ENCODE measurements at places on chromosomes 12 and 14.

DNA sequence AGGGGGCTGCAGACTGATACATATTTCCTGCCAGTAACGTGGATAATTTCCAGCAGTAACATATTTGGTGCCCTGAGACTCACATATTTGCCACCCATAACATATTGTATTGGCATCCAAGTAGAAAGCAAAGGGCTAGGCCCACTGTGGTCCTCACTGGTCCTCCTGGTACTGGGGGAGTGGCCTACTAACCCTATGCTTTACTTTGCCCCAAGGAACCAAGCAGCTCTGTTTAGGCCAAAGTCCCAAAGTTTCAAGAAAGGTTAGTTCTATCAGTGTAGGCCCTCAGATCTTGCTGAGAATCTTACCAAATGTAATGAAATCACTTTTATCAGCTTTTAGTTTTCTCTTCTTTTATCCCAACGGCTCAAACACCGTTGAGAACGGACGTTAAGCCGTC, 35.4 kb upstream of the NAP1L1 start:
- DNase-seq, result no peak

- DNase-seq, result no peak
These were observed 166.4 kb downstream of the STXBP6 start for GRCh38 chr14:24883576-24883975.

DNA sequence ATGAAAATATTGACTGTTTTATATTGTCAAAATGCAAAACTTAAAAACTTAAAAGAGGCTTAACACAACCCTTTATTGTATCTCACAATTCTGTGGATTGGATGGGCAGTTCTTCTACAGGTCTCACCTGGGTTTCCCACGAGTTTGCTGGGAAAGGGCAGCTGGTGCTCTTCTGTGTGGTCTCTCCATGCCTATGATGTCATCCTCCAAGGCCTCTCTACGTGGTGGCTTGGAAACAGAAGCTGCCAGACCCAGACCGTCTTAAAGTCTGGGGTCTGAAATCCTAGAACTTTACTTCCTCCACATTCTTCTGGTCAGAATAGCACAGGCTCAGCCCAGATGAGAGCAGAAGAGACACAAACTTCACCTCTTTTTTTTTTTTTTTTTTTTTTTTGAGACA, 36.5 kb upstream of the KICS2 start:
- DNase-seq, result no peak

GRCh38 chr14:49879646-49880204, 13.2 kb upstream of the ARF6 start:
- no peak for DNase-seq

GRCh38 chr14:99413911-99414310, 66.7 kb downstream of the SETD3 start:
- no peak for DNase-seq

GRCh38 chr12:1552171-1552570, 42.2 kb downstream of the FBXL14 start:
- no peak for DNase-seq

DNA sequence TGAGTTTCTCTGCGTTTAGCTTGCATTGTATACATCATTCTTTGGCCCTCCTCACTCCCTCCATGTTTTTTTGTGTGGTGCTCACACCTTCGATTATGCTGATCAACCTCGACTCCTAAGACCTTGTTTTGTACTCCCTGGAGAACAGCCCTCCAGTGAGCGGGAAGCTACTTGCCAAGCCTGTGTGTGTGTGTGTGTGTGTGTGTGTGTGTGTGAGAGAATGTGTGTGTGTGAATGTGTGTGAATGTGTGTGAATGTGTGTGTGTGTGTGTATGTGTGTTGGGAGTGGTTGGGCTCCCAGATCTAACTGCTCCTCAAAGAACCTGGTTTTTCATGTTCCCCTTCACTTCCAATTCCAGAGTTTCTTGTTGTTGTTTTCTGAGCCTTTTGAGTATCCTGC, 6.0 kb downstream of the NYNRIN start:
- DNase-seq, result no peak

GRCh38 chr12:79451365-79451764, 239.4 kb downstream of the PAWR start:
- no peak for DNase-seq

DNA sequence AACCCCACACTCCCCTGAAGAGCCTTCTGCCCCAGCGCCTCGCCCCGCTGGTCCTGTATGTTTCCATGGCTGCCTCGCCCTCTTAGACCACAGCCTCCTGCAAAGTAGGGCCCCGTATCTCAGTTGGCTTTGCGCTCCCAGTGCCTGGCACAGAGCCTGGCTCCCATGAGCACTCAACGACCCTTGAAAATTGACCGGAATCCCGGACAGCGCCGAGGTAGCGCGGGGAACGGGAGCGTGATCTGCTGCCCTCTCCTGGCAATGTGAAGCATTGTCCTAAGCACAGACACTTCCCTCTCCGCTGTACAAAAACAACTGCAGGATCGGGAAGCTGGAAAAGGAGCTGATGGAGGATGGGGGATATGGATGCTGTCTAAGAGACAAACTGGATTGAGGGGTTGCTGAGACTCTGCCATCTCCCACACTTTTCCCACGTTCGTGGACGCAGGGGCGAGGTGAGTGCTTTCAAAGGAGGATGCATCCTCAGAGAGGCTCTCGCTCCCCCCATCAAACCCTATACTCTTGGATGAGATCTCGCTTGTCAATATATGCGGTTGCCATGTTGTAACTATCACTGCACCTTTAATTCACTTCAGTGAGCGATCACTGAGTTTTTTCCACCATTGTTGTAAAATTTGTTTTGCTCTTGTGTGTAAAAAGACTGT, 10.7 kb upstream of the FKBP4 start:
- peak; percentile 69 for DNase-seq

- DNase-seq, result no peak
These were observed 151.6 kb downstream of the HELB start for GRCh38 chr12:66453844-66454243.

- peak; percentile 30 for DNase-seq
These were observed 8.5 kb upstream of the PRKAB1 start for GRCh38 chr12:119659289-119659897.

DNA sequence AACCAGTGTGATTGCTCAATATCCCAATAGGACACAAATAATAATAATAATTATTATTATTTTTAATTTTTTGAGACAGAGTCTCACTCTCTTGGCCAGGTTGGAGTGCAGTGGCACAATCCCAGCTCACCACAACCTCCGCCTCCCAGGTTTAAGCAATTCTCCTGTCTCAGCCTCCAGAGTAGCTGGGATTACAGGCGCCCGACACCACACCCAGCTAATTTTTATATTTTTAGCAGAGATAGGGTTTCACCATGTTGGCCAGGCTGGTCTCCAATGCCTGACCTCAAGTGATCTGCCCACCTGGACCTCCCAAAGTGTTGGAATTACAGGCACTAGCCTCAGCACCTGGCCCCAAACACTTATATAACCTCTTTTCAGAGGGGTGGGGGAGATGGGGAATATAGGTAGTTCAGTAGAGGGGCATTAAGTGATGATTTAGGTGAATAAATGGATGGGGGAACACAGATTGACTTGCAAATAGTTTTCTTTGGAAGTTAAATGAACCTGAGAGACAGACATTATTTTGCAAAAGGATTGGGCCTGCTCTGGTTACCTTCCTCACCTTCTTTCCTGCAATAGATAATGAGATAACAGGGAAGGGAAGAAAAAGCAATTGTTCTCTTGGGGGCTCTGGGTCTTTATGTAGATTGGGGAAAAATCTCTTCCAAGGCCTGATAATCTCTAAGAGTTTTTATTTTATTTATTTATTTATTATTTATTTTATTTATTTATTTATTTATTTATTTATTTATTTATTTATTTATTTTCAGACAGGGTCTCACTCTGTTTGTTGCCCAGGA, 57.7 kb downstream of the RESF1 start:
- no peak for DNase-seq

- DNase-seq, result no peak
These were observed 27.5 kb downstream of the MMAB start for GRCh38 chr12:109545826-109546225.

DNA sequence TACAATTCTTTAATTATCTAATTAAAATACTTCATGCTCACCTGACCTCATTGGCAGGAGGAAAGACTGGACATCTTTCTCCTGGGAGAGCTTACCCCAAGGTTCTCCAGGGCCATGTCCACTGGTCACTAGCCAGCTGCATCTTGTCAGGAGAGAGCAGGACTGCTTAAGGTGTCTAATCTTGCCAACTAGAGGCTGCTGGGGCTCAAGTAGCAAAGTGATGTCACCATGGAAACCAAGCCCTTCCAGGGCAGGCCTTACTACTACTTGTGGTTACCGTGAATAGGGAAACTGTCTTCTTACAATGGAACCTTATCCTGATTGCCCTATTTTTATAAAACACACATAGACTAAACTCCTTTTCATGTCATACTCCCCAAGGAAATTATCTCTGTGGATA, 376.4 kb downstream of the SNAPC1 start:
- DNase-seq, result no peak

DNA sequence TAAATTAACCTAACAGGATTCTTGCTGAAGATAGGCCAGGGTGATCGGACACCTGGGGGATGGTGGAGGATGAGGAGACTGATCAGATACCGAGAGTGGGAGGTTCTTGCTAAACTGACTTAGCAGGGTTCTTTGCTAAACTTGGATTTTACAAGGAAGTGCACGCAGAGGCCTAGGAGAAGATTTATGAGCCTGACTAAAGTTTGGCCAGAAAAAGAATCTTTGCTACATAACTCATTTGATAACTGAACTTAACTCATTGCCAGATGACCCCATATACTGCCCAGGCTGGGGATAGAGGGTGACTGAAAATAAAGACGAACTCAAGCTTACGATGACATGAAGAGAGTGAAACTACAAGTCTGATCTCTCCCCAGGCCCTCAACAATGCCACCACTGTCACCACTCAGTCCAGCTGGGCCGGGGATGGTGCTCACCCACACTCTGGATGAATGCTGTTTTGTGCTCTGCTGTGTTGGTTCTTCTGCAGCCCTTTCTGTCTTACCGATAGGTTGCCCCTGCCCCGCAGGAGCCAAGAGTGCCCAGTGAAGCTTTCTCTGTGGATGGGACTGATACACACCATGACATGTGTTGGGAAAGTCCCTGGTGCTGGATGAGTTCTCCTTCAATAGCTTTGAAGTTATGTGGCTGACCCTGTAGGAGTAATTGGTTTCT, 29.0 kb downstream of the PPFIBP1 start:
- peak; percentile 31 for DNase-seq

GRCh38 chr14:76019676-76020075, 34.1 kb downstream of the IFT43 start:
- DNase-seq, result no peak

DNA sequence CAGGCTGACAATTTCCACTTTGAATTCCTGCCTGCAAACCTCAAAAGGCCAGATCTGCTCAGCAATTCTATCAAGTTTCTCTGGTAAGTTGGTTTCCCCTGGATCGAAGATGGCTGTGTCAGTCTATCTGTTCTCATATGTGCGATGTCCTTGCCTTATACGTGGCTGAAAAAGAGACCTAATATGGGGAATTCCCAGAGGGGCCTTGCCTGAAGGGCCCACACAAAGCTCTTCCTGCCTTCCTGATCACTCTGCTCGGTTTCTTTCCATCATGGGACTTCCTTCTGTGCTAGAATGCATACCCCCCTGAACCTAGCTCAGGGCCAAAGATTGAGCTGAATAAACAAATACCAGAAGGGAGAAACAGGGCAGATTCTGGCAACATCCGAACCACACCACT, 13.2 kb downstream of the TCL1B start:
- DNase-seq, result no peak

GRCh38 chr14:71166180-71166837, 259.1 kb downstream of the PCNX1 start:
- no peak for DNase-seq

GRCh38 chr12:119715268-119715620, 47.3 kb downstream of the PRKAB1 start:
- DNase-seq, result no peak

DNA sequence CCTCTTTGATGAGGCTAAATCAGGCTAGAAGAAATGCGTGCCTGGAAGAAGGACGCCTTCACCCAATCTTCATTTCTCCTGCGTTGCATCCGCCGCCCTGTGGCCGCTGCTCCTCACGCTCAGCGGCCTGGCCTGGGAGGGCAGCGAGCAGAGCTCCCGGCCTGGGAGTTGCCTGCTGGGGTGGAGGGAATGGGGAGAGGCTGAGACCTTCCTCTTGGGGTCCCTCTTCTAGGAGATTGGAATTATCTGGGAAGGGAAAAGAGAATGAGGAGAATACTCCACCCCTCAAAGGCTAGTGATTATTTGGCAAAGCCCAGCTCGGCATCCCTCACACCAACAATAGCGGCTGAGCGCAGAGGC, 2.4 kb upstream of the HOXC12 start:
- DNase-seq, result no peak

GRCh38 chr14:37138898-37139297, 33.5 kb downstream of the SLC25A21 start:
- DNase-seq, result no peak

DNA sequence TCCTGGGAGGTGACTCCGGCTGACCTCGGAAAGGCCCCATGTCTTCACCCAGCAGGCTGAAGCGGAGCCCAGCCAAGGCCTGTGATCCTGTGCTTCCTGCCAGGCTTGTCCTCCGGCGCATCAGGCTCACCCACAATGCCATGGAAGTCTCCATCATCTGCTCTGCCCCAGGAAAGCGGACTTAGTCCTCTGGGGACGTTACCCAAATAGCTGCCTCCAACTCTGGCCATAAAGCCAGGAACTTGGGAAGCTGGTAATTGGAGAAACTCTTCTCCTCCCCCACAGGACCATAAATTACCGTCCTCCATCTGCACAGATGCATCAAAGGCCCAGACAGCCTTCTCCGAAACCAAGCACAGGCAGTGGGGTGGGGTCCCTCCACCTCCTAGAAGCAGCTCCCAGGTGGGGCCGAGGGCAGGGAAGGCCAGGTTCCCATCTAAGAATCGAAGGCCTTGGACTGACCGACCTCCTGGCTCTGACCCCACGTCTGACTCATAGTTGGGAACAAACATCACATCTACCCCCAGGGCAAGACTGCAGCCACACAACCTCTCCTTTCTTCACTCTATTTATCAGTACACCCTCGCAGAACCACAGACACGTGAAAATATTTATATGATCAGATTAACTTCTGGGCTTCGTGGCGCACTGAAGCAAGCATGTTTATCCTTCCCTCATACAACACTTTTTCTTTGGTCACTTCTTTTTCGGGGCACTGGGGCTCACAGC, 56.4 kb downstream of the PITPNM2 start:
- DNase-seq, result no peak

DNA sequence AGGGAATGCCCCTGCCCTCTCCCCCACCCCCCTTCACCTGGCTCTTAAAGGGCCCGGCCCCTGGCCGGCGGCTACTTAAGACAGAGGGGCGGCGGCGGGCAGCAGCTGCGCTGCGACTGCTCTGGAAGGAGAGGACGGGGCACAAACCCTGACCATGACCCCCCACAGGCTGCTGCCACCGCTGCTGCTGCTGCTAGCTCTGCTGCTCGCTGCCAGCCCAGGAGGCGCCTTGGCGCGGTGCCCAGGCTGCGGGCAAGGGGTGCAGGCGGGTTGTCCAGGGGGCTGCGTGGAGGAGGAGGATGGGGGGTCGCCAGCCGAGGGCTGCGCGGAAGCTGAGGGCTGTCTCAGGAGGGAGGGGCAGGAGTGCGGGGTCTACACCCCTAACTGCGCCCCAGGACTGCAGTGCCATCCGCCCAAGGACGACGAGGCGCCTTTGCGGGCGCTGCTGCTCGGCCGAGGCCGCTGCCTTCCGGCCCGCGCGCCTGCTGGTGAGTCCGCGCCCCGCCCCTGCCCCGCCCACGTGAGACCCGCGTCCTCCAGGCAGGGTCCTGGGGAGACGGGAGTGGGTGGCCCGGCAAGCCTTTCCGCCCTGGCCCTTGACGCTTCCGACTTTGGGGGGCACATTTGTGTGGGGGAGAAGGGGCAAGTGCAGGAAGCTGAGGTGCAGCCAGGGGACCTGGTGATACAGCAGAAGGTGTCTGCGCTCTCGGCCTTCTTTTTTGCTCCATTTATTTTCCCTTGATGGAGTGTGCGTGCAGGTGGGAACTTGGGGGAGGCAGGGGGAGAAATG, at the start of gene IGFBP6:
Gene IGFBP6, plus strand, starts transcription at position 104 of the 790 bp plus-strand sequence. Its CDS starts 51 bp downstream, at position 155.
- peak; percentile 36 for DNase-seq
